ENCODE measurements at places on chromosomes 4 and X. TPM values are rescaled to one million over a fixed set of nuclear protein-coding genes. Genes with fewer than 3 reads are reported as not detected.

IGSF1 gene
- 0.45 TPM for total RNA-seq

ZNF711 gene
- total RNA-seq, result 0.84 TPM

BRS3 gene
- total RNA-seq, result not detected

TMEM144 gene
- 7.9 TPM for total RNA-seq

HTR2C gene
- total RNA-seq, result not detected

KIT gene
- 7.8 TPM for total RNA-seq

DMP1 gene
- total RNA-seq, result not detected

NPY2R gene
- total RNA-seq, result not detected

GLRB gene
- total RNA-seq, result 3.3 TPM

ACOX3 gene
- total RNA-seq, result 29.1 TPM

CRMP1 gene
- total RNA-seq, result 0.16 TPM

SPP1 gene
- total RNA-seq, result 636 TPM

TRO gene
- 3.9 TPM for total RNA-seq

YIPF7 gene
- total RNA-seq, result not detected

CFAP299 gene
- total RNA-seq, result not detected

DCAF16 gene
- total RNA-seq, result 23.1 TPM

FGF5 gene
- total RNA-seq, result not detected

CFAP47 gene
- total RNA-seq, result not detected

FOXR2 gene
- not detected for total RNA-seq

ARFIP1 gene
- total RNA-seq, result 30.1 TPM

TMPRSS11E gene
- total RNA-seq, result not detected

FAT1 gene
- 50.3 TPM for total RNA-seq

LARP7 gene
- 36.0 TPM for total RNA-seq

TMSB15A gene
- total RNA-seq, result not detected

FRMD7 gene
- total RNA-seq, result not detected

AFP gene
- not detected for total RNA-seq

FGF2 gene
- 39.1 TPM for total RNA-seq

MAGEA6 gene
- not detected for total RNA-seq

TRAM1L1 gene
- 0.64 TPM for total RNA-seq

FMR1NB gene
- total RNA-seq, result not detected

KLB gene
- total RNA-seq, result 7.4 TPM

MAGEA10 gene
- total RNA-seq, result not detected

INTU gene
- 4.6 TPM for total RNA-seq

PPA2 gene
- 67.2 TPM for total RNA-seq

HPGDS gene
- total RNA-seq, result 4.1 TPM

MID1 gene
- 16.6 TPM for total RNA-seq

SPANXD gene
- total RNA-seq, result not detected

SASH3 gene
- total RNA-seq, result 24.3 TPM

Data from mesenteric fat pad (tissue), 1 donor.